ENCODE measurements at places on chromosomes 2 and 18. TPM values are rescaled to one million over a fixed set of nuclear protein-coding genes. Genes with fewer than 3 reads are reported as not detected.
A peak's percentile ranks its signal among the peaks of the same experiment; 100 is the strongest.

RGPD4 gene
- not detected for total RNA-seq

SPC25 gene
- not detected for total RNA-seq

DNA sequence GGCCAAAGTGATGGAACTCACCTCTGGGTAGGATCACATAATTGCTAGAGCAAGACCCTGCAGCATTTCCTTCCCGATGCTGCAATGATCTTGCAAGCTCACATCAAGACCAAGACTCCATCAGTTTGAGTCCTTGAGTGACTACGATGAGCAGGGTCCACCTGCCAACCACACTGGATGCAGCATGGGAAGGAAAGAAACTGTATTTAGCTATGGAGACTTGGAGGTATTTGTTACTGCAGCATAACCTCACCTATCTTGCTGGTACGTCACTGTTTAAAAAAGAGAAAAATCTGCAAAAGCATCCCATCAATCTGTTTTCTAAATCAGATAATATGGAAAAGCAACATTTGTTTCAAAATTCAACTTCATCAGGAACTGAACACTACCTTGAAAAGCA, 2.5 kb downstream of the RNF152 start:
- no peak for DNase-seq

GRCh38 chr2:1226766-1227165, 186.5 kb upstream of the TPO start:
- no peak for DNase-seq

DNA sequence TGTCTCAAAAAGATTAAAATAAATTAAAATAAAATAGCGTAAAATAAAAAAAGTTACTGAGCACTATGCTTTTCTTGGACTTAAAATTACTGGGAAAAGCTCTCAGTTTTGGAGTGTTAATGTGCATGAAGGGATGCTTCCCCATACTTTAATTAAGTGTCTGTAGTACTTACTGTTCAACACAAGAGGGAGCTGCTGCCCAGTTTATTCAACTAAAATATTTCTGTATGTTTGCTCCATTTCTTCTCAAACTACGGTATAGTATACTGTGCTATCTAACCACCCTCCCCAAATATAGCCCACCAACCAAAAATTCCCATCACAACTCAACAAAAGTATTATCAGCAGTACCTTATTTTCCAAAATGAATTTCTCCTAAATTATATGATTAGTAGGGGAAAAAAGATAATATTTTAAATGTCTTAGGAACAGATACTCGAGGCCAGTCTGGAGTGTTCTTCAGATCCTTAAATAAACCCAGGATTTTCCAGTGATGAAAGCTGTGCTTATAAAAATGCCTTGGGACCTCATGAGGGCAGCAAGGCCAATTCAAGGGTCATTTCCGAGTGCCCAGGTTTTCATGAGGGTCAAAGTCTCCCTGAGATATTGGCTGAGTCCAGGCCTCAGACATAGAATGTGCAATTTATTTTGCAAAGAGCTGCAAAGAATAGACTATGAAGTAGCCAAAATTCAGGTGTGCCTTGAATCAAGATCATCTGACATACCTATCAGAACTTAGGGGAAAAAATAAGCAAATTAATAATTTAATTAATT, 64.1 kb downstream of the CHRNA1 start:
- DNase-seq: no peak

- no peak for DNase-seq
These were observed 55.8 kb downstream of the TTC32 start for GRCh38 chr2:19846030-19846429.

GRCh38 chr2:950080-950966, at the start of gene SNTG2:
Gene SNTG2, plus strand, starts transcription at chr2:950849. Its CDS starts 148 bp downstream, at chr2:950997.
- DNase-seq: no peak

- DNase-seq: no peak
These were observed 205.3 kb upstream of the ST6GAL2 start for GRCh38 chr2:107091163-107091864.

- peak; percentile 72 for DNase-seq
These were observed 43.4 kb downstream of the THUMPD2 start for GRCh38 chr2:39735648-39736047.

GRCh38 chr2:85878719-85879370, 9.9 kb downstream of the ST3GAL5 start:
- DNase-seq: no peak

GRCh38 chr18:47120428-47120827, 29.9 kb downstream of the HDHD2 start:
- DNase-seq: no peak

Data from ascending aorta (tissue), 2 donors.